ENCODE measurements at places on chromosomes 11 and 22.

GRCh38 chr22:24148266-24149197 is 32.8 kb upstream of the SUSD2 start:
- peak; percentile 31 for DNase-seq

- DNase-seq, result no peak
Observed at GRCh38 chr11:78180751-78181150, 7.7 kb downstream of the KCTD21 start.

- DNase-seq, result no peak
Observed at GRCh38 chr11:11555208-11555607, 66.6 kb downstream of the GALNT18 start.

DNA sequence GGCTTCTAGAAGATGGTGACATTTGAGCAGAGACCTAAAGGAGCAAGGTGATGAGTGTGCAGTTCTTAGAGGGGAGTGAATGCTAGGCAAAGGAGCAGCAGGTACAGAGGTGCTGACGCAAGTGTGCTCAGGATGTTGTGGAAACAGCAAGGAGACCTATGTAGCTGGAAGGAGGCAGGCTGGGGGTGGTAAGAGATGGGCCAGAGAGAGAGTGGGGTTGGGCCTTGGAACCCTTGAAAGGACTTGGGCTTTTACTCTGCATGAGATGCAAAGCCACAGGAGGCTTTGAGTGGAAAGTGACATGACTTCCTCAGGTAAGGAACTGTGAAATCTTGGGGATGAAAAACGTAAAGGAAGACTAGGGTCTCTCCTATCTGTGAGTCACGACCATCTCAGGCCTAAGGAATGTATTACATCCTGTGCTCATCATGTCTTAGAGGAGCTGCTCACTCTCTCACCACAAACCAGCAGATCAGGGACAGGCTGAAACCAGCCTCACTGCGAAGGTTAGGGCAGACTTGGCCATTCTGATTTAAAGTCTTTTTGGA is 65.4 kb downstream of the MICAL2 start:
- peak; percentile 83 for DNase-seq

GRCh38 chr22:46053563-46054090 is 76.7 kb upstream of the WNT7B start:
- peak; percentile 85 for DNase-seq

DNA sequence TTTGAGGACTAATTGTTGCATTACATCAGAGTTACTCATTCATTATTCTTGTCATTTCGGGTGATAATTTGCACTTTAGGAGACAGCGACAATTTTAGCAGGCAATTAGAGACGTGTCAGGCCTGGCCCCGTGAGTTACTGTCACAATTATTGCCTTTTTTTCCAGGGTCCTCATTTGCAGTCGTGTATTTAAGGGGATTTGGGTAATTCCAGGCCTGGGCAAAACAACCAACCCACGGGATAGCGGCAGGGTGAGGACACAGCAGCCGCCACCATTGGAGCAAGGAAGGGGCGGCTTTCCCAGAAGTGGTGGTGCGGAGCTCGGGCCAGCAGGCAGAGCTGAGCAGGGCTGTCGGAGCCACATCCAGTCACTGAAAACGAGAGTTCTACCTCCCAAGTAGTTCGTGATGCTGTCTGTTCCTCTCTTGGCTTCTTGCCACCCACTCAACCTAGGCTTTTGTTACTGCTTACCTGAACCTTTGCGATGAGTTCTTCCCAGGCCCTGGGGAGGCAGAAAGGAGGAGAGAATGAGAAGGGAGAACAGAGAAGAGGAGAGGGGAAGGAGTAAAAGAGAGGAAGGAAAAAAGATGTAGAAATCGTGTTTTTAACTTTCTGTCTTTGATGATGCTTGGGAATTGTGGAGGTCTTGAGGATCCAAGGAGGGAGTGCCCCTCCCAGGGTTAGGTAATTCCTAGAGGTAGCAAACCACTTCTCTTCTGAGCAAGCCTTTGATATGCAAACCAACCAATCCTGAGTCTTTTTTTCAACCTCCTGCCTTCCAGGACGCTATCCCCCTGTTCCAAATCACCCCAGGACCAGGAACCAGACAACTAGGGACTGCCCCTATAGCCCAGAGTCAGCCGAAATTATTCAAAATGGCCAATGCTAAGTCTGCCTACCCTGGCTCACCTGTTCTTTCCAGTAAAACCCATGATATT is 236.1 kb downstream of the MIAT start:
- DNase-seq, result peak; percentile 42

DNA sequence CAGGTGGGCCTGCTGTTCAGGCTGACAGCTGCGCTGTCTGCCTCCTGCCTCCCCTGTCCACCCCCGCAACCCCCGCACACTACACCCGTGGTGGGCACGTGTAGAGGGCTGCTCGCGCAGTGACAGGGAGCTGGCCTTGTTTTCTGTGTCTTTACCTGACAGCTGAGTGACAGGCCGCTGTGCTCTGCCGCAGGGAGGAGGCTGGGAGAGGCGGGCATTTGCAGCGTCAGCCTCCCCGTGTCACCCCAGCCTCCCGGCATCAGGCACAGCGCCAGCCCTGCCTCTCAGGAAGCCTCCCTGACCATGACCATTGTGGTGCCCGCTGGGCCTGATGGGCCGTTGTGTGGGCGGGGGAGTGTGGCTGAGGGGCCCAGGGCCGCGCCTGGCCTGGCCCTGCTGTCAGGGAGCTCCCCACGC is 32.0 kb upstream of the RELT start:
- no peak for DNase-seq

DNA sequence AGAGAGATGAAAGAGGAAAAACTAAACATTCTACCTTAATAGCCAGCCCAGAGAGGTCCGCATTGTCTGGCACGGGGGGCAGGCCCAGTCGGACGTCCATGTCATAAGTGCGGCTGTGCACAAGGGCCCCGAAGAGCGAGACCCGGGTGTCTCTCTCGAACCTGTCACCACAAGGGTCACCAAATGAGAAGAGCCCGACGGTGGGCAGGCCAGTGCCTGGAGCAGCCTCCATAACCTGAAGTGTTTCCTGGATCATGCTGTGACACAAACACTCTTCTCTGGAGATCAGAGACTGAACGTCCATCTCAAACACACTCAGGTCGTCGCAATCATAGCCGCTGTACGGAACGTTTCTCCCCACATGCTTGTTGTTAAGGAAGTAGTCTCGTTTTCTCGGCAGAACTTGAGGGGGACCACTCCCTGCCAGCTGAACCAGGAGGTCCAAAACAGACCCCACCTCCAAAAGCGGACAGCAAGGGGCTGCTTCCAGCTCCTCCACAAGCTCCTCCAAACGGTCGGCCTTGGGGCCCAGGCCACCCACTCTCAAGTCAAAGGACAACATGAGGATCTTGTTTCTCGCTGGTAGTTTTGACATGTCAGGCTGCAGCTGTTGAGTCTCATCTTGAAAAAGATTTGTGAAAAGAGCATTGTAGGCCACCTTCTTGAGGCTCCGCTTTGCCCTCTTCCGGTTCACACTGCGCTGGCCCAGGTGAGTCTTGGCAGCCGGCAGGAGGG is 971 bp downstream of the TUBGCP6 start:
- DNase-seq, result no peak

GRCh38 chr11:109838026-109838425 is 255.2 kb upstream of the ZC3H12C start:
- DNase-seq, result no peak

- no peak for DNase-seq
Observed at GRCh38 chr11:102179371-102179770, 69.1 kb downstream of the YAP1 start.

- DNase-seq, result no peak
Observed at GRCh38 chr22:19672054-19672776, 42.1 kb upstream of the SEPTIN5 start.

DNA sequence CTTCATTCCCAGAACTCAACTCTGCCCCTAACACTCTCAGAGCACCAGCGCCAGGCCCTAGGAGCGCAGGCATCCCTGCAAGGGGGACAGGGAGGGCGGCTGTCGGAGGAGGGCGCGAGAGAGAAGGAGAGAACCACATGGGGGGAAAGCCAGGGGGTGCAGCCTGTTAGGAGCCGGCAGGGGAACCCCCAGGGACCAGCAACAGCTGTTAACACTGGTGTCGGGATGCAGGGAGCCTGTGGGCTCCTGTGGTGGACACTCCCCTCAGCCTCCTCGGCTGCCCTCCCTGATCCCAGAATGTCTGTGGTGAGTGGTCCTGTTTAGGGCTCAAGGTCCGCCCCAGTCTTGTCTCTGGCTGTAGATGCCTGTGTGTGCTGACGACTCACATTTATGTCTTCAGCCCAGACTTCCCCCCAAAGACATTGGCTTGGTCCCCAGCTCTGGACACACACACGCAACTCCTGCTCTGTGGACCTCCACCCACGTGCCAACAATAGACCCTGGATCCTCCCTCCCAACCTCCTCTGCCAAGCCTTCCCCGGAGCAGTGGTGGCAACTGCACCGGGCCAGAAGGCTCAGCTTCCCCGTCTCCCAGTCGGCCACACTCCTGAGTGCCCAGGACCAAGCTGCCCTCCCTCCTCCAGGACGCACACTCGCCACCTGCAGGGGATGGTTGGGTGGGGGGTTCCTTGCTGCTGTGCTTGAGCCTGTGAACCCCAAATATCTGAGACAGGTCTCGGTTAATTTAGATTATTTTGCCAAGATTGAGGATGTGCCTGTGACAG is 817 bp upstream of the IFITM5 start:
- no peak for DNase-seq

DNA sequence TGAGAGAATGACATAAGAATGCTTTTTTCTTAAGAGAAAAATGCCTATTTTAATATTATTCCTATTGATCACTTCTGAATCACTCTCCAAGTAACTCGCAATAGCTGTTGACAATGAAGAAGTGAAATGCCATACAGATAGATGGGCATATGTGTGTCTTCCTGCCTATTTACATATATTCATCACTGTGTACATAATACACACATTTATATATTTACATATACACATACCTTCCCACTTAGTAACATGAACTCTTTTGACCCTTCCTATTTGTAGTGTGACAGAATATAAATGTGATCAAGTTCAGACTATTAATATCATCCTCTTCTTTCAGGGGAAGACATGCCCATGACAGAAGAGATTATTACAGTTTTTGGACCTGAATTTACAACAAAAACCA is 756.7 kb downstream of the DLG2 start:
- no peak for DNase-seq

GRCh38 chr11:19558189-19558986 is 154.2 kb upstream of the NAV2 start:
- no peak for DNase-seq

- DNase-seq, result peak; percentile 85
Observed at GRCh38 chr11:72724851-72725723, 27.1 kb downstream of the ARAP1 start.

DNA sequence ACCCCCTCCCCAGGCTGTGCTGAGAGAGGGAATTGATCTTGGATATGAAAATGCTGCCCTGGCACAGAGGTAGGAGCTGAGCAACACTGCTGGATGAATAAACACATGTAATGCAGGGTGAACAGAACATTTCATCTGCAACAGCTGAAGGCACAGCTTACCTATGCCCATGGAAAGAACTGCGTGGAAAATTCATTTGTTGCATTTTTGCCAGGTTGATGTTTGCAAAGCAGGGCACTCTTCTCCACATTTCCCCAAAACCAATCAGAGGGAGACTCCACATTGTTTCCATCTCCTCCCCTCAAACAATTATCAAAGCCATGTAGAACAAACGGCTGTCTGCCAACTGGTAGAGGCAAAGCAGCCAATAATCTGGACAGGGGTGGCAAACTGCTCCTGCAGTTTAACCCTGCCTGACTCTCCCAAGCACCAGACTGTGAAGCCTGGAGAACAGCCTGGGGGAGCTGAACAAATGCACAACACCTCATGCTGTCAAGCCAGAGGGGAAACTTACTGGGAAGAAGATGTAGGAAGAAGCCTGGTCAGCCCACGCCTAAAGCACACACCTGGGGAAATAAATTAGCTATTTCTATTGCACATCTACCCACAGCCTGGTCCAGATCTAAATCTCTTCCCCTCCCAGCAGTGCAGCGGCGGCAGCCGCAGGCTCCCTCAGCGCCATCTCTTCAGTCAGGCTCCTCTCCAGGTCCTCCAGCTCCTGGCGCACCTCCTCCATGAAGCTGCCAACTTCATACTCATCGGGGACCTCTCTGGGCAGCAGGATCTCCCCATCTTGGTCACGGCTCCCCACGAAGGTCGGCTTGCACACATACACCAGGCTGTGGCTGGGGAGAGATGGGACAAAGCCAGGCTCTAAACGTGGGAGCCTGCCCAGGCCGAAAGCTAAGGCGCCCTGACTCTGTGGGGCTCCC is 44.3 kb downstream of the DKK3 start:
- no peak for DNase-seq

- no peak for DNase-seq
Observed at GRCh38 chr11:11346303-11346702, 6.7 kb downstream of the CSNK2A3 start.

DNA sequence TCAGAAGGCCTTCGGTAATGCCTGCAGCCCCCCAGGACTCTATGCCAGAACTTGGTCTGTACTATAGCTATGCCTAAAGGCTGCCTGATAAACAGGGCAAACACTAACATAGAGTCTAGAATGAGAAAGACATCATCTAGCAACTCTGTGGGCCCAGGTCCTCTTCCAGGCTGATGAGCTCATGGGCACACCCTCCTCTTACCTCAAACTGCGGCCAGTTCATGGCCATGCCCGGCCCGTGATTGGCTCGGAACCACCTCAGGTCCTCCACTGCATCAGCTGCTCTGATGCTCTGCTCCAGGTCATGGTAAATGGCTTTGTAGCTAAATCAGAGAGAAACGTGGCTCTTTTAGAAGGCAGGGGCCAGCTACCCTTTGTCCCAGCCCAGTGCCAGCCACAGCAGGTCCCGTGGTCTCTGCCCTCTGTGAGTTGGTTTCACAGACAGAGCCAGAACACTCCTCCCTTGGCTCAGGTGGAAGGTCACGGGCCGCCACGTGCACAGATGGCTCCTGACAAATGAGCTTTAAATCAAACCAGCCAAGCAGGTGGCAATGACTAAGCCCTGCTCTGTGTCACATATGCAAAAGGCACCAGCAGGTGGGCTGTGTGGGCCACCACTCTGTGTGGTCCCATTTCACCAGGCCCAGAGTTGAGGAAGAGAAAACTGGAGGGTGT is 25.0 kb upstream of the ARFGAP3 start:
- DNase-seq, result no peak

DNA sequence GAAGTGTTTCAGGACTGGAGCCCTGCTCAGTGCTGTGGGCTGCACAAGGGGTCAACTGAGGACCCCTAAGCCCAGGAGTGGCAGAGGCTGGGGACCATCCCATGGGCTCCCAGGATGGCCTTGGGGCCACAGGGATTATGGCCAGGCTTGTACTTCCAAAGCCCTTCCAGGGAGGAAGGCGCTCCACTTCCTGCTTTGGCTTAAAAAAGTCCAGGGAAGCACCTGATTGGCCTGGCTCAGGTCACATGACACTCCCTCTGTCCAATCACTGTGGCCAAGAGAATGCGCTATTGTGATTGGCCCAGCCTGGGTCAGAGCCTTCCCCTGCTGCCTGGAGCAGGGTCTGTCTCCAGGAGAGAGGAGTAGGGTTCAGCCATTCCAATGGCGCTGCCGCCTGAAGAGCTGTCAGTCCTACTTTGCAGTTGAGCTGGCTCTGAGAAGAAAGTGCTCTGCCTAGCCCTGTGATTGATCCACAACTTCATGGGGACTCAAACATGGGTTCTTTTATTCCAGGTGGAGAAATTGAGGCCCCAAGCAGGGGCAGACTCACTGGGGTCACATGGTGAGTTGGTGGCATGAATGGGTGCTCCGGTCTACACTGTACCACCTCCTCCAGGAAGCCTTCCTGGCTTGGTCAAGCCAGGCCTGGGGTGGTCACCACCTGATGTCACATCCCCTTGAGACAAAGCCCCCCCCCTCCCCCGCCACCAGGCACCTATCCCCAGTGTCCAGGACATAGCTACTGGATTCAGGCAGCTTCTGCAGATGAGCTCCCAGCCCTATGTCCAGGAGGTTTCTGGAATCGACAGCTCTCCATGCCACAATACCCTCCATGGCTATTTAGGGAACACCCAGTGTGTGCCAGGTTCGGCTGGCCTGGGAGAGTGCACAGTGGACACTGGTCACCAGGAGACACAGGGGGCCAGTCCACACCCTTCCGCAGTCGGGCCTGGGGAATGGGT is 48.2 kb downstream of the RTN4R start:
- no peak for DNase-seq
